ENCODE measurements at places on chromosomes 5 and 9. TPM values are rescaled to one million over a fixed set of nuclear protein-coding genes. Genes with fewer than 3 reads are reported as not detected.

DNA sequence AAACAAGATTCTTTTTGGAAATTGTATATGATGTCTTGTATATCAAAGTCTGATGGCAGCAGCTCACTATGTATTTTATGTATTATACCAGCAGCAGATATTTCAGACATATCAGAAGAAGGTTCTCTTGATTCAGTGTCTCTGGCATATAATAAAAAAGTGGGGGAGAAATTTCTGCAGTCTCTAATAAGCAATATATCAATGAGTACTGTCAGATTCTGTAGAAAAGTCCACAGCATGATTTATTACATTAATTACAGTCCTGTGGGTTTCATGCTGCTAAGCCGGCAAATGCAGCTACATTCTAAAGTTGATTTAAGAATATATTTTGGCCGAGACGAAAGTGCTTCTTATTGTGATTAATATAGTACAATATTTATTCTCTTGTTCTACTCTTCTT is 113.1 kb downstream of the KIAA1958 start:
- DNase-seq = no peak

GRCh38 chr9:114283551-114284111 is 39.3 kb upstream of the ORM1 start:
- no peak for DNase-seq

Gene SLC6A7
- total RNA-seq = not detected

Gene THOC3
- total RNA-seq = 75.5 TPM

Gene DNM1
- total RNA-seq = 16.7 TPM

Gene ADRB2
- 2.6 TPM for total RNA-seq

GRCh38 chr5:63154476-63155309 is 576.1 kb downstream of the LRRC70 start:
- DNase-seq = no peak

Gene FRMPD1
- not detected for total RNA-seq

Gene SMC5
- total RNA-seq = 46.7 TPM

All from epithelial cell of proximal tubule (primary cell).